Activated naive CD4-positive, alpha-beta T cell treated with anti-CD3 and anti-CD28 coated beads for 36 hours (primary cell): ENCODE measurements at places on chromosomes 4 and X. TPM values are rescaled to one million over a fixed set of nuclear protein-coding genes. Genes with fewer than 3 reads are reported as not detected.
A peak's percentile ranks its signal among the peaks of the same experiment; 100 is the strongest.

DNA sequence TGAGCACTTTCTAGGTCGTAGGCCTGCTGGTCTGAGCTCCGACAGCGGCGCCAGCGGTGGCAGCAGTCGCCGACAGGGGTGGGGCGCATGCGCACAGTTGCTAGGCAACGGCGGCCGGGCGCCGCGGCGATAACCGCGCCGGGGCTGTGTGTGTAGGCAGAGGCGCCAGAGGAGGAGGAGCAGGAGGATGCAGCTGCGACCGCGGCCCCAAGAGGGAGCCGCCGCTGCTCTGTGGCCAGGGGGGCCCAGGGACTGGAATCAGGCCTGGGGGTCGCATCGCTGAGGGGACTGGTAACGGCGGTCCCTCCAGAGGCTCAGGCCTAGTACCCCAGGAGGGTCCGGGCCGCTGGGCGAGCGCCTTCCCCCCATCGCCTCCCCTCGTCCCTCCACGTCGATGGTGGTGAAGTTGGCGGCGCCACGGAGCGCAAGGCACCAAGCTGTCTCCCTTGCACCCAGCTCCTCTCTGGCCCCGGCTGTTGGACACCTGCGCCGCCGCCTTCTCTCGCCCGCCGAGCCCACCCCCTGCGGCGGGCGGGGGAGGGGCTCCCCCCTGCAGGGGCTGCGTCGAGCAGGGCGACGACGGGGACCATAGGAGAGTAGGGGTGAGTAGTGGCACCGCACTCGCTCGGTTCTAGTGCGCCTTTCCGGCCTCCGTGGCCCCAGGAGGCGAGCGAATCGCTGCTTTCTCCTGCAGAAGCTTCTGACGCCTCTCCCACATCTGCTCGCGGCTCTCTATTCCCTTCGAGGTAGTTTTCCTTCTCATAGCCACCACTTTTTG lies 58.6 kb upstream of the ZC4H2 start:
- peak; percentile 83 for DNase-seq

NEIL3 gene
- 22.7 TPM for total RNA-seq

GRCh38 chr4:74608151-74608949 lies 163.4 kb downstream of the AREG start:
- DNase-seq = no peak

GRCh38 chr4:157025898-157026297 lies 50.1 kb upstream of the GLRB start:
- no peak for DNase-seq

- no peak for DNase-seq
Measured at GRCh38 chr4:122334828-122335227, 44.0 kb upstream of the ADAD1 start.

ATP1B4 gene
- not detected for total RNA-seq
